ENCODE measurements at places on chromosomes 16 and 17.

- no peak for DNase-seq
These were observed 2.2 kb downstream of the HID1 start for GRCh38 chr17:74970395-74970794.

DNA sequence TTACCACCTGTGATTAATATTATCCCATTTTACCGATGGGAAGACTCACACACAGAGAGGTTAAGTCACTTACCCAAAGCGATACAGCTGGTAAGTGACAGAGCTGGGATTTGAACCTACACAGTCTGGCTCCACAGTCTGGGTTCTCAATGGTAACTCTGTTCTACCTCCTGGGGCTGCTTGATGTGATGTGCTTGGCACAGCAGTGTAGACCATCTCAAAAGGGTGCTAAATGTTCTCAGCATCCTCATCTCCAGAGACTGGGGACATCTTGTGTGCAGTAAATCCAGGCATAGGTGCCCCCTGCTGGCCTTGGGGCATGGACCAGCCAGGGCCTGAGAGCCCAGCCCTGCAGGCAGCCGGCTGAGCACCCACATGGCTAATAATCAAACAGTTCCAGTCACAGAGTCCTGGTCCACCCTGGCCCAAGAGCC, 15.4 kb upstream of the KATNB1 start:
- peak; percentile 8 for DNase-seq

DNA sequence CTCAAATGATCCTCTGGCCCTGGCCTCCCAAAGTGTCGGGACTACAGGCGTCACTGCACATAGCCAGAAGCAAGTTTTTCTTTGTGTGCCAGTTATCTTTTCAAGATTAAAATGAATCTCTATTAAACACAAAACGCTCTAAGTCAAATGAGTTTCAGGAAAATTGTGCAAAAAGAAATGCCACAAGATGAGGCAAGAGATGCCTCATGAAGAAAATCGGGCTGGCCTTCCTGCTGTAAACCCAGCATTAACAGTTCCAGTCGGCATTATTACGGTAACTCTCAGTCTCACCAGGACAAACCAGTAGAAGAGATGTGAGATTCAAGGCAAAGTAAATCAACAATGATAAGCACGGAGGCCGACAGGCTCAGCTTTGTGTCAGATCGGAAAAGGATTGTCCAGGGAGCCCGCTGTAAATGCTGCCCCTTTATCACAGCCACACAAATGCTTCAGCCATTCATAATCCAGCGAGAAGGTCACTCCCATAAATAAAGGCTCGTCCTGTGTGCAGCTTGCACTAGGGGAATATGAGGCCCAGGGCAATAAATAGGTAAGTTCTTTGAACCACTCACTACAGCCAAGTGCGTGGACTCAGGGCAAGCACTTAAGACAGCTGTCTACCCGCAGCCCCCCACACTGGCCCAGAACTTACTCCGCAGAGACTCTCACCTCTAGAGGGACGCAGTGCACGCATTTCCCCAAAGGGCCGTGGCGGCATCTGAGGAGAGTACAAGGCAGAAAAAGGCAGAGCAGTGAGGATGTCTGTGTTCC, 27.2 kb downstream of the NPLOC4 start:
- DNase-seq = peak; percentile 10

GRCh38 chr16:89191033-89191900, 9.1 kb downstream of the SLC22A31 start:
- DNase-seq = no peak

DNA sequence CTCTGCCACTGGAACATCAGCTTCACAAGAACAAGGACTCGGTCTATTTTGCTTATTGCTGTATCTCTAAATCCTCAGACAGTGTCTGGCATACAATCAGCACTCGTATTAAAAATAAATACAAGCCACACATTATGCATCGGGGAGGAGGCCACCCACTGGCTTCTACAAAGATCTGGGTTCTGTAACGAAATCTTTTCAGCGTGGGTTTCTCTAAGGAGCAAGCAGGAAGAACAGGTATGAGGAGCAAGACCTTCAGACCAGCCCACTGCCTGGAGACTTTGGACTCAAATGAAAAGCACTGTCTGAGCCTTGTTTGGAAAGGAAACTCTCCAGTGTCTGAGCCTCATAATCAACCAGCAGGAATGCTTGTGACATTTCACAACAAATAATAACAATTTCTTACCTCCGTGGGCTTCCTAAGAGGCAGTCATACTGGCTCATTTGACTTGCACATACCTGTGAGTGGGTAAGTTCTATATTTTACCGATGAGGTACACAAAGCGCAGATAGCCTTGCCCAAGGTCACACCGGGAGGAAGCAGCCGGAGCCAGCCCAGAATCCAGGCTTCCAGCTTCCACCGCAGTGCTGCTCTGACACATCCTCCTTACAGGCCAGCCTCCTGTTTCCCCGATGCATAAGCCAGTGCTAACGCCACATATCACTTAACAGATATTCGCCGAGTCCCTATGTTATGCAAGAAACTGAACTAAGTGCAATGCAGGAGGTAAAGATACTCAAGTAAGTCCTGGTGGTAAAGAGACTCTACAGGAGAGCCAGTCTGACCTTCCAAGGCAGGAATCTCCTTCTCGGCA, 118.6 kb upstream of the TNRC6C start:
- DNase-seq = no peak

DNA sequence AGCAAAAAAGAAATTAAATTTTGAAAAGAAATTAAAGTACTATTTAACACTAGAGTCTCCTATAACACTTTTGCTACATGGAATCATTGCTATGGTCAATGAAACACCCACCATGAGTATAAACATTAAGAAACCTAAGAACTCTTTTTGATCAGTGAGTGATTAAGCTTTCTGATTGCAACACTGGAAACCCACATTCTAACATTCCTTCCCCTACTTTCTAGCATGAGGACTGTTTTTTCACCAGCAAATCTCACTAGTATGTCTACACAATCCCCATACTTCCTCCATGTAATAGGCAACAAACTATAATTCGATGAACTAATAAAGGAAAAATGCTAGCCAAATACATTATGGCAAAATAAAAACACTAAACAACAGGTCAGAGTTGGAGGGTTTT, 54.7 kb downstream of the SKAP1 start:
- no peak for DNase-seq

DNA sequence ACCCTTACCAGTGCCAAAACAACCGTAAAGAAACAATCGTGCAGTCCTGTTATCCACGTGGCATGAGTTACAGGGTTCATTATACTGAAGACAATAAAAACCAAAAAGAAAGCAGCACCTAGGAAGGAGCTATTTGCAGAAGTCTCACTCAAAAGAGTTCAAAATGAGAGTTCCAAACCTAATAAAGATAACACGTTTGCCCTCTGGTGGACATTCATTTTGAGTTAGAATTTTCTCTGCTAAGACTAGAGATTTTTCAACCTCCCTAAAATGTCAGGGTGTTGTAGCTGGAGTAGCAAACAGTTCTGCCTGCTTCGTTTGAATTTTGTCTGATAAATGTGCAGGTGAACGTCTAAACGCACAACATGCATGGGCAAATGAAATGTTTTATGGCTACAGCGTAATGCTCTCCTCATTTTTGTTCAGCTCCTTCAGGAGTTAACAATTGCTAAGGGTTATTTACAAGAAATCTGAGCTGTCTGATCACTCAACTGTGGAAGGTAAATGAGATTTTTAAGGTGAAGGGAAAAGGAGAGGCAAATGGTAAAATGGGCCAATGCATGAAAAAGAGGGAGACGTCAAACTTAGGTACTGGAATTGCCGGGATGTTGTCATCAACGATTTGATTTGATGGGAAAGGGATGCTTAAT, 1067.9 kb upstream of the EEF2KMT start:
- DNase-seq = no peak

- DNase-seq = no peak
These were observed 378.0 kb downstream of the SLC39A11 start for GRCh38 chr17:72714357-72714966.

- no peak for DNase-seq
These were observed 852 bp downstream of the ZNF469 start for GRCh38 chr16:88383401-88384221.

DNA sequence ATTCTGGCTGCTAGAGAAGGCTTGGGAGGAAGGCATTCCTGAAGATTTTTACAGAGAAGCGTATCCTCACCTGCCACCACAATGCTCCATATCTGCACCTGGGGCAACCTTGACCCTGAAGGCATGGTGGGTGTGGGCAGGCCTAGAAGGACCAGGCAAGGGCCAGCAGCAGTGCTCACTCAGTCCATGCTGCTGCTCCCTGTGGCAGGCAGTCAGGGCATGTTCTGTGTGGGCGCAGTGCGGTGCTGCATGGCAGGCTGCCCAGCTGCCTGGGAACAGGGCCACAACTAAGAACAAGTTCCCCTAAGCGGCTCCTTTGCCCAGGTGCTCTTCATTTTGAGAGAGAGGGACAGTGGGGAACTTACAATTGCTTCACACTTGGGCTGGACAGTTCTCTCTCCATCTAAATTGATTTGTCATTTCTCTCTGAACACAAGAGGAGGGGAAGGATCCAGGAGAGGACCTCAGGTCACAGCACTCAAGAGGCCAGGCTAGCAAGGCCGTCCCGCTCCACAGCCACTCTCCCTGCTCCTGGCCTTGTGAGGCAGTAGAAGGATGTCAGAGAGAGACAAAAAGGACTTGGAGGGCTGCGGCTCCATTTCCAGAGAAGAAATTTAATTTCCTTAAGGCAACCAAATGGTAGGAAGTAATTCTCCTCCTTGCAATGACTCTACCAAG, 158.8 kb downstream of the AATF start:
- DNase-seq = no peak

DNA sequence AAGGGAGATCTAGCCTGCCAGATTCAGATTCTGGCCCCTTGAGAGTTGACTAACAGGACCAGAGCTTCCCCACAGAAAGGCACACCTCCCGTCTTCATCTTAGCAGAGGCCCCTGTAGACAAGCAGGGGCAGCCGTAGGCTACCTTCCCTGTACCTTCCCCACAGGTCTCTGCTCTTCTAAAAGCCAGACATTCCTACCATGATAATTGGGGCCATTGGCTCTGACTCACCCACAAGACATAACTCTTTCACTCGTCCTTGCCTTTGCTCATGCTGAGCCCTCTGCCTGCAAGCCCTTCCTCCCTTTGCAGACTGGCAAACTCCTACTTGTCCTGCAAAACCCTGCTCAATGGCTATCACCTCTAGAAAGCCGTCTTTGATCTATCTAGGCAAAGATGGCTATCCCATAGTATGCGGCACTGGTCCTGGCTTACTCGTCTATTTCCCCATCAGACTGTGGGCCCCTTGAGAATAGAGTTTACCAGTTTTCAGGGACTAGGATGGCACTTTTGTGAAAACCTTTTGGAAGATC, 43.8 kb downstream of the PIMREG start:
- no peak for DNase-seq
